ENCODE measurements at places on chromosomes 6 and 20. TPM values are rescaled to one million over a fixed set of nuclear protein-coding genes. Genes with fewer than 3 reads are reported as not detected.

DNA sequence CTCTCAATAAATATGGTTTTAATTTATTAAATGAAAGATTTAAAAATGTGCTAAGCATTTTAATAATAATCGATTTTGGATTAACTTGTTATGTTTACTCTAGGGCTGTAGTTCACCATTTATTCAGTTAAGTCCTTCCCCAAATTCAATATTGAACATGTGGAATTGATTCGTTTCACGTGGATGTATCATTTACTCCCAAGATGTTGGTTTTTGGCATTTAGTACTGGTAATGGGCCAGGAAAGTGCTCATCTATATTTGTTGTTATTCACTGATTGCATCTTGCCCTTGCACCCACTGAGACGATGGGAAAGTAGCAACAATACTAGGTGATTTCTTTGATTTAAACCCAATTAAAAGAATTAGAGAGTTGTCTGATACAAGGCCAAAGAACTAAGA is 97.1 kb downstream of the ESR1 start:
- H3K4me1 ChIP-seq = peaks cover 2% of the 10 kb centered on the region
- DNase-seq = peak; percentile 2
- no peak overlapping the region for H3K4me3 ChIP-seq

DNA sequence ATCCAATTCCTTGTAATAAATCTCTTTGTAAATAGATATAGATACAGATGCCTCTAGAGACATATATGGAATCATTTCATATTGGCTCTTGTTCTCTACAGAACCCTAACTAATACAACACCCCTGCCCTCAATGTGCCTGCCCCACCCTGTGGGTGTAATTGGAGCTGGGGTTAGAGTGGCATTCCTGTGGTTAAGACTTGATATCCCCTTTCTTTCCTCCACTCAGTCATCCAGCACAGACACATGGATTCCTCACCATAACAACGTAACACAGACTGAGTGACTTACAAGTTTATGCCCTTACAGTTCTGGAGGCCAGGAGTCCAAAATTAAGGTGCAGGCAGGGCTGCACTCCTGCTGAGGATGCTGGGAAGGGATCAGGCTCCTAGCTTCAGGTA is 42.8 kb downstream of the C6orf118 start:
- H3K27ac ChIP-seq = no peak overlapping the region
- no peak overlapping the region for H3K4me3 ChIP-seq
- DNase-seq = peak; percentile 9
- H3K36me3 ChIP-seq = no peaks in the 10 kb centered on the region
- H3K4me1 ChIP-seq = peaks cover 3% of the 10 kb centered on the region
- no peaks in the 10 kb centered on the region for H3K27me3 ChIP-seq

DNA sequence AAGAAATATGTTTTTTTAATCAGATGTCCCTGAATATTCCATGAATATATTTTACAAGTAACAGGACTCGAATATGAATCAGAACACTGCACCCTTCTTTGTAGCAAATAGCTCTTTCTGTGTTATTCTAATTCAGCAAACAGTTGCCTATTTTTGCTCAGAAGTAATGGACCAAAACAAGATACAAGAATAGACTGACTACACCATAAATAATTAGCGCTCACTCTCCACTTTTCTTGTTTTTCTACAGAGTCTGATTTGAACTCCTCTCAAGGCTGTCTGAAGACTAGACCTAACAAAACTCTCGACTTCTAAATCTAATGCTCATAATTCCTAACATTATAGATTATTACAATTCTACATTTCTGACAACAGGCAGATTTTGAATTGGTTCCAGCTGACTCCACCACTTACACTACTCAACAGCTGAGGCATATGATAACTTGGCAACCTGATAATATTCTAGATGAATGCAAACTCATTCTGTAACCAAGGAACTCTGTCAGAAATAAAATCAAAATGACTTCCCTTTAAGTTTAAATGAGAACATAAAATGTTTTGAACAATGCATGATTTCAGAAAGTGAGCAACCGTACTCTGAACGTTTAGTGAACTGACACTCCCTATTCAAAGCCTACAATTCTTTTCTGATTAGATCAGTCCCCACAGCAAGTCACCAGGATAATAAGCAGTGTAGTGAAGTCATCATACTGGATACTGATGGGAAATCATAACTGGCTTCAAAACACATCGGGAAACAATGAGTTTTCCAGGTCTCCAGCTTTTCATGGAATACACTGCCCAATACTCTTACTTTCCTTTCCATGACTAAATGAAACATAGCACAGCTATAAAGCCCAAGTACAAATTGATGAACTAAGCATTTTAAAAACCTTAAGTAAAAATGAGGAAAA is 114.2 kb upstream of the BEND6 start:
- H3K27ac ChIP-seq = peak overlapping the region; percentile 87
- peak overlapping the region; percentile 14 for H3K4me3 ChIP-seq
- DNase-seq = peak; percentile 94
- H3K4me1 ChIP-seq = peaks cover 5% of the 10 kb centered on the region

DNA sequence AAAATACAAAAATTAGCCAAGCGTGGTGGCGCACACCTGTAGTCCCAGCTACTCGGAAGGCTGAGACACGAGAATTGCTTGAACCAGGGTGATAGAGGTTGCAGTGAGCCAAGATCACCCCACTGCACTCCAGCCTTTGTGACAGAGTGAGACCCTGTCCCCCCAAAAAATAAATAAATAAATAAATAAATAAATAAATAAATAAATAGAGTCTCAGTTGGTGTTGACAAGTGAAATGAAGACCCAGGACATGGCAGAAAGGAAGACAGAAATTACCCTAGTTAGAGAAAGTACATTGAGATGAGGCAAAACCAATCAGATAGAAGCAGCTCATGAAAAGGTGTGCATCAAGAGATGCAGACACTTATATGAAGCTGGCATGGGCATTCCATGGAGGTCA is 105.0 kb downstream of the IBTK start:
- no peak overlapping the region for H3K27ac ChIP-seq
- no peak overlapping the region for H3K4me3 ChIP-seq
- H3K27me3 ChIP-seq = no peaks in the 10 kb centered on the region
- DNase-seq = no peak
- no peaks in the 10 kb centered on the region for H3K36me3 ChIP-seq

GRCh38 chr6:11202513-11203305 is 29.8 kb downstream of the NEDD9 start:
- peak overlapping the region; percentile 71 for H3K27ac ChIP-seq
- H3K36me3 ChIP-seq = peaks cover 2% of the 10 kb centered on the region
- peaks cover 15% of the 10 kb centered on the region for H3K4me1 ChIP-seq
- no peak overlapping the region for H3K4me3 ChIP-seq
- peak; percentile 77 for DNase-seq
- no peaks in the 10 kb centered on the region for H3K27me3 ChIP-seq

DNA sequence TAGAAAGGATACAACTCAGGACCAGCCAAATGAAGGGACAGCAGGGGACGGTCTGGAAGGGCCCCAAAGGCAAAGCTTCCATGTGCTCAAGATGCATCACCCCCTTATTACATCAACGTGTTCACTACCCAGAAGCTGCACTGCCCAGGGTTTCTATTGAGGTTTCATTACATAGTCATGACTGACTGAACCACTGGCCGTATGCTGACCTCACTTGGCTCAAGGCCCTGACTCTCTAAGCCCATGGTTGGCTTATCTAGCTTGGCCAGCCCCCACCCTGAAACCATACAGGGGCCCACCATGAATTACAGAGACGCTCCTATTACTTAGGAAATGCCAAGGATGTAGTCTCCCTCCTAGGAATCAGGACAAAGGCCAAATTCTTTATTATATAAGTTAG is 179.4 kb downstream of the FOXC1 start:
- no peaks in the 10 kb centered on the region for H3K36me3 ChIP-seq
- no peak for DNase-seq
- peaks cover 2% of the 10 kb centered on the region for H3K4me1 ChIP-seq
- no peak overlapping the region for H3K4me3 ChIP-seq

DNA sequence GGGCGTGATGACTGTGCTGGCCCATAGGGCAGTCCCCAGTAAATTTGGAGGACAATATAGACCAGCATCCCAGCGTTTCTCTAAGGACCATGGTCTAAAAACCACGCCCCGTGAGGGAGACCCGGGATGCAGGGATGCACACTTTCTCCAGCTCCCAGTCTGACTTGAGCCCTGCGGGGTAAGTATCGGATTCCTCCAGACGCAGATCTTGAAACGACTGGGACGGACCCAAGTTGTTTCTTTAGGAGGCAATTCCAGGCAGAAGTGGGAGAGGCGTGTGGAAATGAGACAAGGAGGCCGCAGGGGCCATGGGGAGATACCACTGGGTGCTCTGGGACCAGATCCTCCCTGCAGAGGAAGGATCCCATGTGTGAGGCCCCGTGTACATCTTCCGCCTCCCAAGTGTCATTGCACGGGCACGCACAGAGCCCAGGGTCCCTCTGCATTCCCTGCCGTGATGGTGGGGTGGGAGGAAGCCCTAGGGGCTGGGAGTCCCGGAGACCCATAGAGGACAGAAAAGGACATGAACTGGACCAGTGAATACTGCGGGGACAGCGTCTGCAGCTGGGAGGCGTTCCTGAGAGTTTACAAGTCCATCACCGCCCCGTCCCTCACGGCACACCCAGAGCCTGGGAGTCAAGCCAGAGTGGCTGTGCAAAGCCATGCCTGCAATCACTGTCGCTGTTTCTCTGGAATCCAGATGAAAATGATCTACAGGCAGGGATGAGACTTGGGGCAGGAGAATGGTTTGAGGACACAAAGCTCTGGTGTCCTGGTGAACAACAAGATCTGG is 522.9 kb downstream of the CDH26 start:
- H3K36me3 ChIP-seq = no peaks in the 10 kb centered on the region
- peaks cover 29% of the 10 kb centered on the region for H3K4me1 ChIP-seq
- H3K27ac ChIP-seq = no peak overlapping the region
- DNase-seq = peak; percentile 68

GRCh38 chr20:59138114-59138748 is 25.4 kb upstream of the ZNF831 start:
- H3K27ac ChIP-seq = no peak overlapping the region
- H3K4me1 ChIP-seq = no peaks in the 10 kb centered on the region
- H3K27me3 ChIP-seq = peaks cover 4% of the 10 kb centered on the region
- DNase-seq = no peak
- H3K4me3 ChIP-seq = no peak overlapping the region

- peaks cover 61% of the 10 kb centered on the region for H3K36me3 ChIP-seq
- H3K4me1 ChIP-seq = peaks cover 30% of the 10 kb centered on the region
These were observed 1.2 kb upstream of the ZNFX1 start for GRCh38 chr20:49278818-49279676.

DNA sequence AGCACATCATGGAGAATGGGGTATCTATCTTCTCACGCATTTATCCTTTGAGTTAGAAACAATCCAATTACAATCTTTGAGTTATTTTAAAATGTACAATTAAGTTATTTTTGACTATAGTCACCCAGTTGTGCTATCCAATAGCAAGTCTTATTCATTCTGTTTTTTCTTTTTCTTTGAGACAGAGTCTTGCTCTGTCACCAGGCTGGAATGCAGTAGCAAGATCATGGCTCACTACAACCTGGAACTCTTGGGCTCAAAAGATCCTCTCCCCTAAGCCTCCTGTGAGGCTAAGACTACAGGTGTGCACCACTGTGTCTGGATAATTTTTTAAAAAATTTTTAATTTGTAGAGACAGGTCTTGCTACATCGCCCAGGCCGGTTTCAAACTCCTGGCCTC is 201.5 kb upstream of the ZNF217 start:
- no peaks in the 10 kb centered on the region for H3K27me3 ChIP-seq
- DNase-seq = no peak
- H3K4me3 ChIP-seq = no peak overlapping the region
- peaks cover 6% of the 10 kb centered on the region for H3K4me1 ChIP-seq

- H3K4me1 ChIP-seq = peaks cover 17% of the 10 kb centered on the region
- no peak for DNase-seq
- peaks cover 24% of the 10 kb centered on the region for H3K36me3 ChIP-seq
- H3K27me3 ChIP-seq = peaks cover 2% of the 10 kb centered on the region
- H3K4me3 ChIP-seq = peak overlapping the region; percentile 73
- peak overlapping the region; percentile 89 for H3K27ac ChIP-seq
These were observed 1.0 kb upstream of the YTHDF1 start for GRCh38 chr20:63216849-63217471.

- H3K27me3 ChIP-seq = peaks cover 53% of the 10 kb centered on the region
- H3K36me3 ChIP-seq = no peaks in the 10 kb centered on the region
- H3K4me1 ChIP-seq = peaks cover 3% of the 10 kb centered on the region
These were observed 6.3 kb downstream of the OXT start for GRCh38 chr20:3077618-3078134.

GRCh38 chr6:35091346-35092083 is 49.6 kb downstream of the TCP11 start:
- peaks cover 22% of the 10 kb centered on the region for H3K4me1 ChIP-seq
- H3K4me3 ChIP-seq = no peak overlapping the region
- peak; percentile 71 for DNase-seq
- peak overlapping the region; percentile 69 for H3K27ac ChIP-seq
- peaks cover 4% of the 10 kb centered on the region for H3K27me3 ChIP-seq

GRCh38 chr6:156423075-156423474 is 354.1 kb upstream of the ARID1B start:
- no peaks in the 10 kb centered on the region for H3K27me3 ChIP-seq
- H3K4me3 ChIP-seq = no peak overlapping the region
- no peak for DNase-seq
- no peaks in the 10 kb centered on the region for H3K36me3 ChIP-seq

DNA sequence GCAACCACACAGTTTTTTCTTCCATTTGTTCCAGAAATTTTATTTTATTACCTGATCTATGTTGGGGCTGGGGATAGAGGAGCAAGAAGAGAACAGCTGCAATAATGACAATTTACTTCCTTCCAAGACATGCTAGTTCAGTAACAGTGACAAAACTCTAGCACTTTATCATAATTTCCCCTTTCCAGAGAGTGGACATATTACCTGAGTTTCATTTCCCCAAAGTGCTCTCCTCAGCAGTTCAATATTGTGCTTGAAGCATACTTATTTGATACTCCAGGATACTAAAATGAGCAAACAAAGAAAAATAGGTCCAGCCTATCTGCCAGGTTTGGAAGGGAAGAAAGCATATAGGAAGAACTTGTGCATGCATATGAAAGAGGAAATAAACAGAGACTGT is 157.7 kb downstream of the ID4 start:
- H3K36me3 ChIP-seq = no peaks in the 10 kb centered on the region
- no peak overlapping the region for H3K27ac ChIP-seq
- DNase-seq = no peak
- no peak overlapping the region for H3K4me3 ChIP-seq
- no peaks in the 10 kb centered on the region for H3K27me3 ChIP-seq
- no peaks in the 10 kb centered on the region for H3K4me1 ChIP-seq

GRCh38 chr6:99850841-99851240 is 143.2 kb downstream of the MCHR2 start:
- H3K4me3 ChIP-seq = no peak overlapping the region
- no peaks in the 10 kb centered on the region for H3K27me3 ChIP-seq
- H3K27ac ChIP-seq = no peak overlapping the region
- H3K4me1 ChIP-seq = no peaks in the 10 kb centered on the region
- no peaks in the 10 kb centered on the region for H3K36me3 ChIP-seq
- DNase-seq = no peak

Gene MRAP2
- polyA plus RNA-seq = 24.9 TPM

Gene RSPO4
- 0.47 TPM for polyA plus RNA-seq

Gene NNAT
- polyA plus RNA-seq = 393 TPM

Gene OPN5
- polyA plus RNA-seq = 0.06 TPM

Gene RBPJL
- not detected for polyA plus RNA-seq

Gene EYA4
- polyA plus RNA-seq = 23.1 TPM

Gene CBFA2T2
- polyA plus RNA-seq = 16.3 TPM

Gene ADGB
- polyA plus RNA-seq = 0.45 TPM

Data from muscle of leg (tissue), 16 donors.